Stimulated activated CD8-positive, alpha-beta memory T cell treated with anti-CD3 and anti-CD28 coated beads, Interleukin-15, amount 100 ng/mL, for 4 hours (primary cell): ENCODE measurements at places on chromosomes 7 and 10.

DNA sequence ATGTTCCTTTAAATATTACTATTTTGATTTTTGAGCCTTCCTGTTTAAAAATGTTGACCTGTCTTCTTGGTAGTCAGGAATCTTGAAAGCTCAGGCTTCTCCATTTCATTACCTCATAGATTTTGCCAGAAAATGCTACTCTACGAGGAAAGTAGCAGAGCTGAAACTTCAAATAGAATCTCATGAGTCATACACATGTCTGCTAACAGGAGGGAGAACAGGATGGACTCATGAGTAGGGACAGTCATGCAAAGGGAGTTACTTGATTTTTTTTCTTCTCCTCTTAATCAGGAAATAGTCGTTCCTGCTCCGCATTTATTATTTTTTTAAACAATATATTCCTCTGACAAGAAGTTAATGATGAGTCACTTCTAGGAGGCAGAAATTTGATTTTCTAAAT, 37.0 kb upstream of the MINDY3 start:
- DNase-seq: no peak

- DNase-seq: no peak
Measured at GRCh38 chr7:48637382-48637781, 287.0 kb upstream of the CDC14C start.

DNA sequence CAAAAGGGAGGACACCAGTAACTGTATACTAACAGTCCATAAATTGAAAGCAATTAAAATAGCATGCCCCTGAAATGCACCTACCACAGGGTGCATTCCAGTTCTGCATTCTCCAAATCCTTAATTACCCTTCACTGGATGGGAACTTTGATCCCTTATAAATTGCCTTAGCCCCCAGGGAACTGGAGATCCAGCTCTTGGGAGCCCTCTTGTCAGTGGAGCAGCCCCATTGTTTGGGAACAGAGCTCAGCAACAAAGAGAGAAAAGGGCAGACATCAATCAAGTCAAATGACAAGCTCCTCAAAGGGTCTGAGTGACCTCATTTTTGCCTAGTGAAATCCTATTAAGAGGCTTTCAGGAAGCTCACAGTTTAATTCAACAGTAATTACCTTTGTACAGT, 472.6 kb downstream of the XPNPEP1 start:
- no peak for DNase-seq

DNA sequence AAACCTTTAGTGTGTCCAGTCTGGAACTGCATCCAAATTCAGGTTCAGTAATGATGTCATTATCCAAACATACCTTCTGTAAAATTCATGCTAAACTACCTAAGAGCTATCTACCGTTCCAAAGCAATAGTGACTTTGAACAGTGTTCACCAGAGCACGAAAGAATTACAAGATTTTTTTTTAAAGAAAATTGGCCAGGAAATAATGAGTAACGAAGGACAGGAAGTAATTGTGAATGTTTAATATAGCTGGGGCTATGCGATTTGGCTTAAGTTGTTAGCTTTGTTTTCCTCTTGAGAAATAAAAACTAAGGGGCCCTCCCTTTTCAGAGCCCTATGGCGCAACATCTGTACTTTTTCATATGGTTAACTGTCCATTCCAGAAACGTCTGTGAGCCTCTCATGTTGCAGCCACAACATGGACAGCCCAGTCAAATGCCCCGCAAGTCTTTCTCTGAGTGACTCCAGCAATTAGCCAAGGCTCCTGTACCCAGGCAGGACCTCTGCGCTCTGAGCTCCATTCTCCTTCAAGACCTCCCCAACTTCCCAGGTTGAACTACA, 694 bp upstream of the FAS start:
- no peak for DNase-seq

DNA sequence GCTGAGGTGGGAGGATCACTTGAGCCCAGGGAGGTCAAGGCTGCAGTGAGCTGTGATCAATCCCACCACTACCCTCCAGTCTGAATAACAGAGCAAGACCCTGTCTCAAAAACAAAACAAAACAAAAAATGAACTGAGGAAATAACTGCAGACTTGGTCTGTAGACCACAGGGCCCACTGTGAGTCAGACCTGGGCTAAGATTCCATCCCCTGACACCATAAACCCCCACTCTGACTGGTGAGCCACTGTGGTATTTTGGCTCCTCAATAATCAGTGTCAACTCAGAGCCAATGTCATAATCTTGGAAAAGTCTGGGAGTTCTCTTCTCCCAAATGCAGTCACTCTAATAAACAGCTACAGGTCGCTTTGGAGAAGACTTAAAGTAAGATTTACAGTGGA, 24.0 kb upstream of the ERCC6 start:
- no peak for DNase-seq

DNA sequence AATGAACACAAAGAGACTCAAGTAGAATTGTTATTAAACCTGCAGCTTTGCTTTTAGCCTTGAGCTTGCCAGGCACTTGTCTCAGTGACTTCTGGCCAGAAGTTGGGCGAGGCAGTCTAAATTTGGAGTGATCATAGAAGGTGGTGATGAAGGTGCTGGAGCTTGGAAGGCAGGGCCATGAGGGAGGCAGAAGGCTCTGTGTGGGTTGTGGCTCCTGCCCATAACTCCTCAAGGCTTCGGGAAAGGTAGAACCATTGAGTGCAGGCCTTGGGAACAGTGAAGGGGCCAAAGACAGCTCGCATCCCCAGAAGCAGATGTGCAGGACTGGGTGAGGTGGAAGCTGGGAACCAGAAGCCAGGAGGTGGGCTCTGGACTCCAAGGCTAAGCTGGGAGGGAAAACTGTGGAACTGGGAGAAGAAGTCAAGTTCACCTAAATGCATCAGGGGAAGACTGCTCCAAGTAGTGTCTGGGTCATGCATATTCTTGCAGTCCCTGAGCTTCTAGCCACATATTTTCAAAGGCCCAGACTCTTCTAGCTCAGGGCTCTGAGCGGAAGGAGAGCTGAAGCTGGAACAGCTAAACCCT, 111.1 kb upstream of the HABP2 start:
- DNase-seq: no peak

DNA sequence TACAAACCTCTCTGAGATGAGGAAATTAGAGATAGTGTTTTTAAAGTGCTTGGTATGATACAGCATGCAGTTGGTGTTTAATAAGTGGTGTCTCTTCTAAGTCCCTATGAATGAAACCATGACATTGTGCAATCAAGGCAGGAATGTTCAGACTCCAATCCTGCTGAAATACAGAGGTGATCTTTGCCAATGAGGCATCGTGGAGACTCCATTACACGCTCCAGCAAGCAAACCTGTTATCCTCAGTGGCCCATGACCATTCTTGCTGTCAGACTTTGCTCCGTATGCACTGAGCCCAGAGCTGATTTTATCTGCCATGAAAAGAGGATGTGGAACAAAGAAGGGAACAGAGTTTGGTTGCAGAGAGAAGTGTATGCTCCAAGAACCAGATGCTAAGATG, 47.3 kb downstream of the CDHR3 start:
- DNase-seq: no peak

DNA sequence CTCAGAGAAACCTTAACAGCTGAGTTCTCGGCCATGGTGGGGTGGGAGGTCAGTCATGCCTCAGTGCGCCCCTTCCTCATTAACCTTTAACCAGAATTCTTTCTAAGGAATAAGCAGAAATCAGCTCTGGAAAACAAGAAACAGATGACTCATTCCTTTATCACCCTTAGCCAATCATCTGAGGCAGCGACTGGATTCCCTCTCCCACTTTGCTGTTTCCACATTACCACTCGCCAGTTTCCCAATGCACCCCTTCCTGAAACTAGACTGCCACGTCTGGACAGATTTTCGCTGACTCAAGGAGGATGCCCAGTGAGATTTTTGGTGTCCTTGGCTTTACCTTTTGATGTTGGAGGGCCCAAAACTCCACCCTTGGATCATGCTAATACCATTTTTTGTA, 223.8 kb downstream of the PLXDC2 start:
- DNase-seq: no peak

GRCh38 chr10:61870526-61870895, 31.0 kb upstream of the ARID5B start:
- no peak for DNase-seq

DNA sequence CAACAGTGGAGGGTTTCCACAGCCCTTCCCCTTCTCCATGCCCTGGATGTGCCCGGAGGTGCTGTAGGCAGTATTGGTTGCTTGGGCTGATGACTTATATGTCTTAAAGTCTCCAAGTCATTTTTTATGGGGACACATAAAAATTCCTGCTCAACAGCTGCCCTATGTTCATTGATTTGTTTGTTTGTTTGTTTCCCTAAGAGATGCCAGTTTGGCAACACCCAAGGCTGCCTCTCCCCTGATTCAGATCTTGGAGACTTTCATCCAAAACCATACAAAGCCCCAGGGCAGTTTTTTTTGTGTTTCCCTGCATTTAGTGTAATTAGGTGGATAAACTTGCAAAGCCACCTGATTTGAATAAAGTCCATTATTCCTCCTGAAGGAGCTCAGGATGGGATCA, 115.3 kb downstream of the PLPP4 start:
- DNase-seq: no peak

DNA sequence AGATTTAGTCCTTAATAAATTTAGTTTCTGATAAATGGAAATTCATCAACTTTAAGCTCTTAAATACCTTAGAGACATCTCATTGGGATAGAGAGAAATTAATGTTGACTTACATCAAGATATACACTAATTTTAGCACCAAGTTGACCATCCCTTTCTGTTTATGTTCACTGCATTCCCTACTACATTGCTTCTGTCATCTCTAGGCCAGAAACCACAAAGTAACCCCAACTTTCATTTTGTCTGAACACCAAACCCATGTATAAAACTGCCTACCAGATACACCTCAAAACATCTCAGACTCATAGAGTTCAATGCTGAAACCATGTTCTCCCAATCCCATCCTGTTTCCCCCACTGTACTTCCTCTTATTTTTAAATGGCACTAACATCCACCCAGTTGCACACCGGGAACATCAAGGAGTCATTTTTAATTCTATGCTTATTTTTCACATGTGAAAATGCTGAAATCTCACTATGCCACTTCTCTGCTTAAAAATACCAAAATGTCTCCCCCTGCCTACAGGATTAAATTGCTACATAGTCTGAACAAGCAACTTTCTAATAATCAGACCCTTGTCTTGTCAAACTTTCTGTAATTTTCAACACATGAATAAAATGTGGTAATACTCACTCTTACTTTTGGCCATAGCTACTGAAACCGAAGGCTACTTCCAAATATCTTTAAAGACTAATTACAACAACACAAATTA, 201.6 kb downstream of the SEMA3D start:
- no peak for DNase-seq

DNA sequence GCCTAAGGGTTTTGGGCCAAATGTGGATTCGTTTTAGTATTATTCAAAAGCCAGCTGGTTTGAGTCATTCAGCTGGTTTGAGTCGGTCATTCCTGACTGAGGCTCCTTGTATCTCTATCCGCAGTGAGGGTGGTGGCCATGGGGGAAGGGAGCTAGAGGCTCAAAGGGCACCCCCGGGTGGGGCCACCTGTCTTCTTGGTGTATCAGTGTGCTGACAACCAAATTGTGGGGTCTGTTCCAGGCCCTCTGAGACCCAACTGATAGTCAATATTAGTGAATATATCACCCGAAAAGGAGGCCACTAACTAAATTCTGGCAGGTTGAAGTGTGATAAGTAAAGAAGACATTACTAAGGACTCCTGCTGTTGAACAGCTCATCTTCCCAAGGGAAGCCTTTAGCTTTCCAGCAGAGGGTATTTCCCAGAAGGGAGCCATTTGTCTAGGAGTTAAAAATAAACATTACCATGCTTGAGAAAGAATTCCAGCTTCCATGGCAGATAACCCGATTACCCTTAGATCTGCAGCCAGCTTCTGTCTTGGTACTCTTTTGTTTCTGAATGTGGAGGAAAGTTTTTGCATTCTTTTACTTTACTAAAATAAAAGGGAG, 29.9 kb upstream of the DDX50 start:
- no peak for DNase-seq

GRCh38 chr7:80907612-80908011, 11.2 kb downstream of the SEMA3C start:
- no peak for DNase-seq

DNA sequence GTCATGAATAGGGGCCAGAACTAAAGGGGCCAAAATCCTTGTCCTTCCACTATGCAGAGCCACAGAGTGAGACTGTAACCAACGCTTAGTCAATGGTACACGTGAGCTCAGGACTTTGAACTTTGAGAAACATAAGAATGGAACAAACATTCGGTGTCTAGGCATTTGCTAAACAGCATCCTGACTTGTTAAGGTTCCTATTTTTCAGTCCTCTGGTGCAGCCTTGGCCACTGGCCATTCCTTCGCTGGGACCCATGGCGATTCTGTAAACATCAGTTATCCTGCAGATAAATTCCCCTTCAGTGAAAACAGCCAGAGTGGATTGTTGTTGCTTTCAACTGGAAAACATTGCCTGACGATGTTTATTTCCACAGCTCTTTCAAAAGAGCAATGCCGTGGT, 266.8 kb downstream of the SORCS1 start:
- no peak for DNase-seq

GRCh38 chr7:105402221-105403095, 13.7 kb upstream of the SRPK2 start:
- no peak for DNase-seq

- DNase-seq: no peak
Measured at GRCh38 chr10:127922675-127923366, 15.9 kb downstream of the PTPRE start.

DNA sequence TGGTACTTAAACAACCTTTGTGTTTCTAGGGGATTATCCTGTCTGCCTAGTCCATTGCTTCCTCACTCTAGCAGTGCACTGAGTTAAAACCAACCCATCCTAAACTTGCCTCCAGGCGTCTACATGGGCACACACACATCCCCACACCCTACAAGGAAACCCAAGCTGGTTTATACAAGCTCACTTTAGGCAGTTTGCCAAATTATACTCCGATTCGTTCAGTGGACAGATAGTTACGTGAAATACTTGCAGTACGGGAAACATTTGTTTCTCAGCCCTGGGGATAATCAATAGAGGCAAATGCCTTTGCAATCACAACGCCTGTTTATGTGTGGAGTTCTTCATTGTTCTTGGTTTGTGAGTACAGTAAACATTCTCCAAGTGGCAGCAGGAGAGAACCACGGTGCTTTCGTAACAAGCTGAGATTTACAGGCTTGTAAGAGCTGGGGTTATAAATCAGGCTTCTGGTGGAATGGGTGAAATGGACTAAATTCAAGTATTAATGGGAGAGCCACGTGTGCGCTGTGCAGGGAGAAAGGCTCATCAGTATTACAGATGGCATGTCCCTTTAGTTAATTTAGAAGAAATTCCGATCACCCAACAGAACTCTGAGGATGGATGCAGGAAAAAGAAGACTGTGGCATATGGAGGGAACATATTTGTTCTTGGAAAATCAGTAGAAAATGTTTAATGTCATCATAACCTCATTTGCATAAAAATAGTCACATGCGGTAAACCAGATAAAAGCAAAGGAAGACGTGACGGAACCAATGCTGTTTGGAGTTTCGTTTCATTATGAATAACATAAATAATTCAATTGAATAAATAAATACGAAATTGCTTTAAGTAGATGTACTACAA, 217.1 kb downstream of the GALNT17 start:
- no peak for DNase-seq

DNA sequence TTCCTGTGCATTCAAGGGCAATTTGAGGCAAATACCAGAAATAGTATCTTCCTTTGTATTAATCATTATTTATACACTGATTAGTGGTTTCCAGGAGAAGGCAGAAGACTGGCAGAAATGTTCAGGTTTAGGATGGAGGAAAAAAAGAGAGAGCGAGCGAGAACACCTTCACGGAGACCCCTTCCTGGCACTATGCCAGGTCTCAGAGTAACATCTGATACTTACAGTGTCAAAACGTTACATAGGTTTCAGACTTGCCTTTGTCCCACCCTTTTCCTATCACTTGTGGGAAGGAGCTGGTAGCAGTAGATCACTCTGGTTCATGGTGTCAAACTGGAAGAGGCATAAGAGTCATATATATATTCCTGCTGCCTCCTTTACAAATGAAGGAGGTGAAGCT, 652 bp downstream of the OR2A12 start:
- no peak for DNase-seq
